ENCODE measurements at places on chromosomes 7 and 10. TPM values are rescaled to one million over a fixed set of nuclear protein-coding genes. Genes with fewer than 3 reads are reported as not detected.

- no peaks in the 10 kb centered on the region for H3K36me3 ChIP-seq
- no peak overlapping the region for H3K27ac ChIP-seq
- DNase-seq, result no peak
- no peak overlapping the region for H3K4me3 ChIP-seq
These were observed 148.2 kb upstream of the SLC26A5 start for GRCh38 chr7:103594186-103594585.

- no peak overlapping the region for H3K4me3 ChIP-seq
- no peak overlapping the region for H3K27ac ChIP-seq
- H3K27me3 ChIP-seq, result no peaks in the 10 kb centered on the region
- H3K36me3 ChIP-seq, result peaks cover 49% of the 10 kb centered on the region
These were observed 11.8 kb downstream of the UROS start for GRCh38 chr10:125811251-125811650.

DNA sequence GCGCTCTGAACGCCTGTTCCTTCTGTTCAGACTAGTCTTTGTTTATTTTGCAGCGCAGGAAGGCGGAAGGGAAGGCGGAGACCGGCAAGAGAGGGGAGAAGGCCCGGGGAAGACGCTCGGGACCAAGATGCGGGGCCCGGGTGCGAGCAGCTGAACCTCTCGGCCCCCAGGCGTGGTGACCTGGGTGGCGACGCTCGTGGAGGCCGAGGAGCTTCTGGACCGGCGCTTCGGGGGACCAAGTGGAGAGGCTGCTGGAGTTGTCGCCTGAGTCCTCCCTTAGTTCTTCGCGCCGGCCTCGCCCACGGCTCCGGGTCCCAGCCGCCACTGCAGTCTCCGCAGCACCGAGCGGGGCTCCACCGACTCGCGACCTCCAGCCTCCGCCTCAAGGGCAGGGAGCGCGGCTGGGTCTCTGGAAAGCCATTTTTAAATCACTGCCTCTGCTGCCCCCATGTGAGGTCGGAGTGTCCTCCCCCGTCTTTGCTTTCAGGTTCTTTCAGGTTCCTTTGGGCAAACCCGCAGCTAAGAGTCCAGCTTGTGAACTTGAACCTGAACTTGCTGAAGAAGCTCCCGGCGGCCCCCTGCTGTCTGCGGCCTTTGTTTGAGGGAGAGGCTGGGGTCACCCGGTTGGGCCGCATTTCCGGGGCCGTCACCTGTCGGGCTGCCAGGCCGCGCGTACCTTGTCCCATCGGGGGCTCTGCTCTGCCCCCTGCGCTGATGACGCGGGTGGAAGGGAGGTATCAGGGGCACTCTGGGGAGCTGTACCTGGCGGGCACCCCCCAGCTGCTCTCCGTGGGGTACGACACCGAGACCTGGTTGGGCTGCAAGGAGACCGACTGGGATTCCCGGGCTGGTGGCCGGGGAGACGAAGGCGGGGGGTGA is 136.0 kb downstream of the KIF20B start:
- H3K4me3 ChIP-seq, result peak overlapping the region; percentile 73
- peaks cover 16% of the 10 kb centered on the region for H3K4me1 ChIP-seq
- no peaks in the 10 kb centered on the region for H3K36me3 ChIP-seq
- peak overlapping the region; percentile 56 for H3K27ac ChIP-seq
- peak; percentile 38 for DNase-seq

GRCh38 chr7:128383776-128384175 is 22.3 kb upstream of the PRRT4 start:
- H3K36me3 ChIP-seq, result no peaks in the 10 kb centered on the region
- no peak for DNase-seq
- peaks cover 4% of the 10 kb centered on the region for H3K27me3 ChIP-seq
- H3K4me1 ChIP-seq, result peaks cover 2% of the 10 kb centered on the region
- no peak overlapping the region for H3K4me3 ChIP-seq
- H3K27ac ChIP-seq, result no peak overlapping the region

DNA sequence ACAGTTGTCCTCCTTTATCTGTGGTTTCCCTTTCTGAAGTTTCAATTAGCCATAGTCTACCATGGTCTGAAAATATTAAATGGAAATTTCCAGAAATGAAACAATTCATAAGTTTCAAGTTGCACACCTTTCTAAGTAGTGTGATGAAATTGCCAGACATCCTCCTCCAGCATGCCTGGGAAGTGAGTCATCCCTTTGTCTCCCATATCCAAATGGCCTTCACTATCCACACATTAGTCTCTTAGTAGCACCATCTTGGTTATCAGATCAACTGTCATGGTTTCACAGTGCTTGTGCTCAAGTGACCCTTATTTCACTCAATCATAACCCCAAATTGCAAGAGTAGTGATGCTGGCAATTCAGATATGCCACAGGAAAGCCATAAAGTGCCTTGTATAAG is 83.4 kb upstream of the PPP1R9A start:
- no peaks in the 10 kb centered on the region for H3K4me1 ChIP-seq
- H3K27ac ChIP-seq, result no peak overlapping the region
- no peaks in the 10 kb centered on the region for H3K27me3 ChIP-seq
- no peak for DNase-seq
- no peaks in the 10 kb centered on the region for H3K36me3 ChIP-seq

DNA sequence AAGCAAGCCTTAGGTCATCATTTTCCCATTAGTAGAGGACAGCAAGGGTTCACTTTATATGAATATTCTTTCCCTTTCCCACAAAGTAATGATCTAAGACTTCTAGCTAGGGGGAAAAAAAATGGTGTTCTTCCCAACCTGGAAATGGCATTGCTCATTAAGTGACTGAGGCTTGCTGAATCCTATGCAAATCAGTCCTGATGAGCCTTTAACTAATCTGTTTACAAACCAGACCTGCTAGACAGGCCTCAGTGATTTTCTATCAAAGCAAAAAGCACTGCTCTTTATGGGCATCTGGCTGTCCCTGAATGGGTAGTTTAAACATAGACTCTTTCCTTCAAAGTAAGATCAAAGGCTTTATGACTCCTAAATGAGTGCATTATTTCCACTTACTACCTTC is 146.3 kb downstream of the HIBADH start:
- H3K27me3 ChIP-seq, result no peaks in the 10 kb centered on the region
- H3K4me3 ChIP-seq, result no peak overlapping the region
- no peak overlapping the region for H3K27ac ChIP-seq
- H3K36me3 ChIP-seq, result no peaks in the 10 kb centered on the region

IGF2BP3 gene
- total RNA-seq, result 0.52 TPM

DNA sequence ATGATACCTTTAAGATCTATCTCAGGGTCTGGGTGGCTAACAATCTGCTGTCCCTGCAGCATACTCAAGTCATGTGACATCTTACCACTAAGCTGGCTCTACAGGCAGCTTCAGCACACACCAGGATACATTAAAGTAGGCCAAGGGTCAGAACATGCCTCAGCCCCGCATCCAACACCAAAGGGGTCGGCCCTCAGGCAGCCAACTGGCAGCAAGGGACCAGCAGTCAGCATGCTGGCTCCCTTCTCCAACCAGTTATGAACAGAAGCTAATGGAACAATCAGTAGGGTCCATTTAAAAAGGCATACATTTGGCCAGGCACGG is 37.1 kb downstream of the FAM53B start:
- peaks cover 32% of the 10 kb centered on the region for H3K36me3 ChIP-seq
- H3K4me1 ChIP-seq, result peaks cover 69% of the 10 kb centered on the region
- no peaks in the 10 kb centered on the region for H3K27me3 ChIP-seq
- H3K4me3 ChIP-seq, result no peak overlapping the region

GRCh38 chr7:111982804-111983203 is 223.4 kb downstream of the DOCK4 start:
- peaks cover 5% of the 10 kb centered on the region for H3K27me3 ChIP-seq
- no peaks in the 10 kb centered on the region for H3K36me3 ChIP-seq
- no peak for DNase-seq
- no peak overlapping the region for H3K4me3 ChIP-seq

CYP26A1 gene
- not detected for total RNA-seq

DNA sequence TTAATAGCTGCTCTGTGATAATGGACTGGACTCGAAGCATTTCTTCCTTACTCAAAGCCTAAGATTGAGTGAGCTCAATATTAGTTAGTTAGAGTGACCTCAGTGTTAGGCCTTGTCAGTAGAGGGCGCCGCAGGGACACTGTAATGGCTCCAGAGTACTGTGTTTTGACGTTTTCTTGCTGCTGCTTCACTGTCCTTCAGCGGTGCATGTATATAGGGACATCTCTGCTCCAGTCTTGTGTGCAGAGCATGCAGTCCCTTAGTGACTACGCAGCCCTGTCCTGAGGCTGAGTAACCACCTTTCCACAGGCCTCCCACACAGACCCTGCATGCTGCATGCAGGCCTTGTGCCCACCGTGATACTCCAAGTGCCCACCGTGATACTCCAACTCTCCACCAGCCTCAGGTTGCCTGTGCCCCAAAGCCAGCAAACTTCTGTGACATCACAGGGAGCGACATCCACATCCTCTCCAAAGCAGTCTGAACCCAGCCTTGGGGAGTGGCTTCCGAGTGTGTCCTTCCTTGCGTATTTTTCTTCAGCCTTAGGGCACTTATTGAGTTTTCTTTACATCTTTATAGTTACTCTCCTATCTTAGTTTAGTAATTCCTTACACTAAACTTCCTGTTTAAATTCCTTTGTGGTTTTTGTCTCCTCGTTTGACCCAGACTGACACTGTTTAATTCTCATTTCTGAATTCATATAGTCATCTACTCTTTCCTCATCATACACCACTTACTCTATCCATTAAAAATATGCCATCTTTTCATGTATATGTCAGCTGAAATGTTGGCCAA is 118.2 kb downstream of the JAZF1 start:
- no peak overlapping the region for H3K27ac ChIP-seq
- H3K27me3 ChIP-seq, result peaks cover 14% of the 10 kb centered on the region
- H3K4me1 ChIP-seq, result no peaks in the 10 kb centered on the region
- peak; percentile 62 for DNase-seq
- no peaks in the 10 kb centered on the region for H3K36me3 ChIP-seq

DNA sequence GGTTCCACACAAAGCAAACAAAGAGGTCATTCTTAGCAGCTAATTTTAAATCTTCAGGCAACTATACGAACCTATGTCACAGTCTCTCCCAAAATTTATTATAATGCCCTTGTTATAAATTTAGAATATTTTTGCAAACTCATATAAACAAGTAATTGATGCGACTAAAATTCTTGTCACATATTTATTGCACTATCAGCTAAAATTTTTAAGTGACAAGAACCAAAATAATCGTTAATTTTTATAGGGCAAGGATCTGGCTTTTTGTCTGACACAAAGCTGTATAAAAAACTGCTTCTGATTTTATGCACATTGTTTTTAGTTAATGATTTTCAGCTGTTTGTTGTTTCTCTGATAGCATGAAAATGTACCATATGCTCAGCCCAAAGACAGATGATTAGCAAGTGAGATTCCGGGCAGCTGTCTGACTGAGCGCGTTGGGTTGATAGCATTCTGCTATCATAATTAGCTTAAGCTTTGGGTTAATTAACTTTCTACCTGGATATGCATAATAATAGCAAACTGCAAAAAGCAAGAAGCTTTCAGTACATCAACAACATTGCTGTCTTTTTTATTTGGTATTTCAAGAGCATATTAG is 136.0 kb downstream of the MGMT start:
- no peak overlapping the region for H3K4me3 ChIP-seq
- H3K4me1 ChIP-seq, result no peaks in the 10 kb centered on the region
- peaks cover 3% of the 10 kb centered on the region for H3K36me3 ChIP-seq
- H3K27ac ChIP-seq, result no peak overlapping the region
- H3K27me3 ChIP-seq, result no peaks in the 10 kb centered on the region
- no peak for DNase-seq

HGF gene
- not detected for total RNA-seq

ZNF398 gene
- 13.3 TPM for total RNA-seq

DNA sequence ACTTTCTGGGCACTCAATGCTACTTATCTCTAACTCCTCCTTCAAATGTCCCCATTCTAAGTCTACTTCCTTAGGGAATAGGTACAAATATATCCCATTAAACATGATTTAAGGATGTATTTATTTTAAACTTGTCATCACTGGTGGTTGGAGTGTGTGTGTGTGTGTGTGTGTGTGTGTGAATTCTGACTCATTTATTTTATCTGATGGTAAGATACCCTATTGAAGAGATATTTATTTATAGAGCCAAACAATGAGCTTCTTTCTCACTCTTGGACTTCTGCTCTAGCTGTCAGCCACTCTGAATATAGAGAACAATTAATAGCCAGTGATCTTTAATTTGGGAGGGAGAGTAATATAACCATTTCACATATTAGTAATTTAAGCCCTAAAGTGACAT is 17.8 kb upstream of the MAGI2 start:
- no peak overlapping the region for H3K27ac ChIP-seq
- no peak for DNase-seq
- H3K27me3 ChIP-seq, result no peaks in the 10 kb centered on the region
- H3K36me3 ChIP-seq, result no peaks in the 10 kb centered on the region
- no peak overlapping the region for H3K4me3 ChIP-seq
- no peaks in the 10 kb centered on the region for H3K4me1 ChIP-seq

GRCh38 chr7:69078997-69079769 is 519.1 kb upstream of the AUTS2 start:
- DNase-seq, result no peak
- no peaks in the 10 kb centered on the region for H3K27me3 ChIP-seq
- H3K36me3 ChIP-seq, result no peaks in the 10 kb centered on the region
- H3K4me1 ChIP-seq, result no peaks in the 10 kb centered on the region
- H3K27ac ChIP-seq, result no peak overlapping the region
- no peak overlapping the region for H3K4me3 ChIP-seq

THSD7A gene
- total RNA-seq, result not detected

CCL24 gene
- not detected for total RNA-seq

AFAP1L2 gene
- total RNA-seq, result 4.0 TPM

GRCh38 chr7:80429181-80429580 is 82.7 kb downstream of the GNAT3 start:
- H3K36me3 ChIP-seq, result no peaks in the 10 kb centered on the region
- H3K4me3 ChIP-seq, result no peak overlapping the region
- H3K4me1 ChIP-seq, result no peaks in the 10 kb centered on the region
- peaks cover 1% of the 10 kb centered on the region for H3K27me3 ChIP-seq

PNLIP gene
- not detected for total RNA-seq

- no peak overlapping the region for H3K4me3 ChIP-seq
- H3K4me1 ChIP-seq, result no peaks in the 10 kb centered on the region
- H3K27ac ChIP-seq, result no peak overlapping the region
- peaks cover 25% of the 10 kb centered on the region for H3K27me3 ChIP-seq
- H3K36me3 ChIP-seq, result no peaks in the 10 kb centered on the region
These were observed 138.2 kb downstream of the RPS24 start for GRCh38 chr10:78171633-78172400.

LRRN3 gene
- total RNA-seq, result 204 TPM

GRCh38 chr7:139873593-139874301 is 44.7 kb downstream of the TBXAS1 start:
- no peak overlapping the region for H3K27ac ChIP-seq
- H3K27me3 ChIP-seq, result peaks cover 1% of the 10 kb centered on the region
- no peaks in the 10 kb centered on the region for H3K36me3 ChIP-seq
- no peak for DNase-seq

Data from activated CD8-positive, alpha-beta T cell treated with anti-CD3 and anti-CD28 coated beads, Interleukin-2, amount 10 ng/mL, durations not matched to agents 7 days and 5 days (primary cell).